ENCODE measurements at places on chromosomes 2 and 18.
A peak's percentile ranks its signal among the peaks of the same experiment; 100 is the strongest.

DNA sequence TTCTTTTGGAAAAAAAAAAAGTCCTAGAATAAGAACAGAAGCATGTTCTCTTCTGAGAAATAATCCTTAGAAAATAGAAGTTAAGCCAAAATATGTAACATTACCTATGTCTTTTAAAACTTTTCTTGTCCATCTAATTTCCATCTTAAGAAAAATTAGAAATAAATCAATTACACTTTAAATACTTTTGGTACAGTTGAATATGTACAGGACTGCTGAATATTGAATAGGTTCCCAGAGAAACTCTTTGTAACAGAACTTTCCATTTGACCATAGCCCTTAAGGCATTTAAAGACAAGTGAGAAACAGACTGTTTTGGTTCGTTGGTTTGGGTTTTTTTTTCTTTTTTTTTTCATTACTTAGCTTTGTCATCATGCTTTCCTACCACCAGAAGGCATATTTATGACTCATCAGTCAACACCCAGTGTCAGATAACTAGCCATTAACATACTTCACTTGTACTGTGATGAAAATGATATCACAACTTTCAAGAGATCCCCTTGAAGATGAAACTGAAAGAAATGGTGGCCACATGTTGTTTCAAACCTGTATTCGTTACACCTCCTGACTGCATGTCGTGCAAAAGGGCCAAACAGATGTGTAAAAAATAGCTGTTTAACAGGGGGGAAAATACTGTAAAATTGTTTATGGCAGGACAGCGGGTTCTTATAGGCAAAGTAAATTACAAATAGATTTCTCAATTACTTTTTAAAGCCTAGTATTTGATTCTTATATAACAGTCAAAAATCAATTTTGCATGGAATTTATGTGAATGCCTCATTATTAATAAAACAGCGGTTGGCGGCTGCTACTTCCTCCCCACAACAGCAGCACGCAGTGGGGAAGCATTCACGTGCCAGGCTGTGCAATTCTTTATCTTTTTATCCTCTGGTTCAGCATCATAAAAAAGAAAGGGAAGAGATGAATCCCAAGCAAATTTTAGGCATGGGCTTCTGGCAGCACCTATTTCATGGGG is 280.7 kb upstream of the HNRNPA3 start:
- peak; percentile 66 for DNase-seq

DNA sequence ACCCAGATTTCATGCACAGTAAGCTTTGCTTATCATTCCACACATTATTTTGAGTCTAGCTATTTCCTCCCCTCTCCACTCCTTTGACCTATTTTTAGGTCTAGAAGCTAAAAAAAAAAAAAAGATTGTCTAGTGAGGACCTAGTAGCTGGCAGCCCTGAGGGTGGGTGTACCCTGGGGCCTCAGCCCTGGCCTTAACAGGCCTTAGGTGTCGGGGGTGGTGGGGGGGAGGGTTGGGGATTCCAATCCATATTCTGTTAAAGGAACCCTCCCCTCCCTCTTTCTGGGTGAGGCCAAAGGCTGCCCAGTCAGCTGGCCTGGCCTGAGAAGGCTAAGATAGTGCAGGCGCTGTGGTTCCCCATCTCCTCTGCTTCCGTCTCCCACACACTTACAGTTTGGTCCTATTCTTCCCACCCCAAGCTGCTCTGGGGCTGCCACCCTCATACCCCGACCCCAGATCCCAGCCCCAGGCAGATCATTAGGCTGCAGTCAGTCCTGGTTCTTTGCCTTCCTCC is 65.5 kb upstream of the HK2 start:
- DNase-seq: no peak

DNA sequence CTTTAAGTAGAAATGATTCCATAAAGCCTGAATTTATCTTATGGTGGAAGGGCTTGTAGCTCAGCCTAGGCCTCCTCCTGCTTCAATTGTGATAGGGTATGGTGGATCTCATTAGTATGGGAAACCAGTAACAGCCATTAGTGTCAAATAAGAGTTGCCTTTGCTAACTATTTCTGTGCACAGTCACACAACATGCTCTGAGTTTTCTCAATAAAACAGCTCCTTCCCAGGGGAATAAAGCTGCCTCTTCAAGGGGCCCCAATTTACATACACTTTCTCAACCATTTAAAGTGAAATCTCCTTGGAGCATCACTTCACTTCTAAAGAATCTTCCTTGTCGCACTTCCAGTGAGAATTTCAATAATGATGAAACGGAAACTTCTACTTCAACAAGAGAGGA is 53.4 kb downstream of the KLF7 start:
- no peak for DNase-seq

DNA sequence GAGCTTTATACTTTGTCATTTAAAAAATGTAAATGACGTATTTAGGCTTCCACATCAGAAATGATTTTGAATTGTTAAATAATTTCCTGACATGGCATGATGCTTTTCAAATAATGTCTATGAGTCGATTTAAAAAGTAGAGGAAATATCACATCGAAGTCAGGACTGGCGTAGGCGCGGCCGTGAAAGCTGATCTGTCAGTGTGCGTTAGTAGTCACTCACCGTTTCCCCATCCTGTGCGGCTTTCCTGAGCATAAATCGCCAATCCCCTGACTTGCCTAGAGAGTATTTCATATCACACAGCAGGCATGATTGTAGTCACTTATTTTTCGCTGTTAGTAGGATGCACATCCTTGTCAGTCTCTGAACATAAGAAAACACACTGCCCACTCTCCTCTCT is 843.1 kb downstream of the SOCS6 start:
- DNase-seq: no peak

DNA sequence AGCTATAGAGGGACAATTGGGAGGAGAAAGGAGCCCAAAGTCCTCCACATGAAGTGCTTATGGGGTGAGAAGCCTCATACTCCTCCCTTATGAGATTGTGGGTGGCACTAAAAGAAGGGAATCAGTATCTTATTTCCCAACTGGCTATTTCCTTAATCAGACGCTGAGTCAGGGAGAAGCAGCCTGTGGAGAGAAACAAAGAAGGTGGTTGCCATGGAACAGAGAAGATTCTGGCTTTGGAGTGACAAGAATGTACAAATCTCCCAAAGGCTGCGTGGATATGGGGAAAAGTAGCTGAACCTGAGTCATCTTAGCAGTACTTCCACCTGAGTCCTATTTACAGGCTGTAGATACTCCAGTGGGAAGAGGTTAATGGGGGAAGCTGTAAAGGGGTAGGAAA is 115.8 kb upstream of the CWC22 start:
- no peak for DNase-seq

DNA sequence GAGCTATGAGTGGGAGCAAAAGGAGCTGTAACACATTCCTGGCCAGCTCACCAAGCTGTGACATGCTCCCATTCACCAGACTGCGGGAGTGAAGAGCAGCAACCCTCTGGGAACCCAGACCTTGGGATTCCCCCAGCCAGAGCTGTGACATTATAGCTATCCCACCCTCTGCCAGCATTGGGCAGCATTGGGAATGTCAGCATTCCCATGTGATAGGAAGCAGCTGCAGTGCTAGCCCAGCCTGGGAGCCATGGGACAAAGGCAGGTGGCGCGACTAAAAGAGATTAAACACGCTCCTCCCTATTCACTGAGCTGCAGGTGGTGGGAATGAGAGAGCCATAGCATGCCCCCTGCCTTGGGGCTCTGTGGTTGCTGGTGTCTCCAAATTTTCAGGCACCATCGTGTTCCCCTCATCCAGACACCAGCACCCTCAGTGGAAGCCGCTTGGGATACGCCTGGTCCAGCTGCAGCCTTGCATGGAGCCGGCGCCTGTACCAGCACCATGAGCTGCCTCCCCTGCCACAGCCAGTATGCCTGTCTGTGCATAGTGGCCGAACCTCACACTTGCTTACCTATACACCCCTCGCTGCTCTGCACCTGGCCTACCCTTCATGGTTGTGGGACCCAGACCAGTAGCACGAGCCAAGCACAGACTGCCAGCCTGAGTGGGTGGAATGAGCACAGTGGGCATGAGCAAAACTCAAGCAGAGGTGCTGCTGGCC is 695.6 kb upstream of the GCFC2 start:
- DNase-seq: no peak

GRCh38 chr2:85681372-85681763 is 12.8 kb upstream of the GNLY start:
- DNase-seq: no peak

DNA sequence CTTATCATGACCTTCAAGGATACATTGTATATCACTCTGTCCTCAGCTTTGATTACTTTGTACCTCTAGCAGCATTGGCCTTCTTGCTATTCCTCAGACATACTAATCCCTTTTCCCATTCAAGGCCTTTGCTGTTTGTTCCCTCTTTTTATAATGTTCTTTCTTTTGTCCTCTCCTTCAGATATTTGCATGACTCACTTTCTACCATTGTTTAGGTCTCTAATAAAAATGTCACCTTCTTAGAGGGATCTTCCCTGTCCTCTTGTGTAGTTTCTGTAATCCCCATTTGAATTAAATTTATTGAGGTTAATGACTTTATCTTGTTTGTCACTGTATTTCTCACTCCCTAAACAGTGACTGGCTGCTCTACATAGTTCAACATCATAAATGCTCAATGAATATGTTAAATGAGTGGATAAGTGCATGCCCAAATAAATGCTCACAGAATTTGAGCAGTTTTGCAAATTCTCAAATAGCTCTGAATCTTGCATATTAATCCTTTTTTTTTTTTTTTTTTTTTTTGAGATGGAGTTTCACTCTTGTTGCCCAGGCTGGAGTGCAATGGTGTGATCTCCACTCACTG is 135.9 kb downstream of the AGPS start:
- DNase-seq: no peak

DNA sequence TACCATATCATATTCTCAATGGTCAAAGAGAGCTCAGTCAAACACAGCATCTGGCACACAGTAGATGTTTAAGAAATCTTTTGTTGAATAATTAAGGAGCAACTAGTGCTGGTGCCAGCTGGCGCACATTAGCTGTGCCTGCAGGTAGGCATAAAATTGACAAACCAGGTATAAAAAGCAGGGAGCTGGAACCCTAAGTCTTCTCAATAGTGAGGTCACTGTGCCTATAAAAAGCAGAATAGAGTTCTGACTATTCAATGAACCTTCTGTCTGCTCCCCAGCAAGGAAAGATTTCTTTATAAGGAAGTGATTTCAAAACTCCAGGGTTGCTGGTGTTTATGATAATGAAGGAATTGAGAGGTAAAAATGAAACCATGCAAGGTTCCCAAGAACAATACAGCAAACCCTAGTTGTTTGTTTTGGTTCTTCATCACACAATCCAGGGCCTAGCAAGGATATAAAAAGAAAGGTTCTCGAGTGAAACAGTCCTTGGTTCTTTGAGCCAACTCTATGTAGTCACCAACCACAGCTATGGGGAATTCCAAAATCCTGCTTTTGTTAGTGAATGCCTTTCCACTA is 76.1 kb downstream of the THADA start:
- DNase-seq: no peak

DNA sequence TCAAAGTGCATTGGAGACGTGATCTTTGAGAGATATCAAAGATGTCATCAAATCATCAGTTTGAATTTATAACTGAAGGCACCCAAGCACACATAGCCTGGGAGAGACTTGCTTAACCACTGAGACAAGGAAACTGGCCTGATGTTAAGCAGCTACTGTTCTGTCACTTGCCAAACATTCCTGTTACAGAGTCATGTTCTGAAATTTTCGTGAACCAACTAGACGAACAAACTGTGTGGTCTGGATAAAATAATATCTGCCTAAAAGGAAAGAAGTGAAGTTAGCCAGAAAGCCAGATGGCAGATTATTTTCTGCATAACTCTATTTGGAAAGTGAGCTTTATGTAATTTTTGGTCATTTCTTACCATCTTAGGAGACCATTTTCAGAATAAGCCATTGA is 51.4 kb downstream of the SPATS2L start:
- no peak for DNase-seq

- no peak for DNase-seq
Measured at GRCh38 chr18:37408676-37409265, 156.8 kb downstream of the CELF4 start.

GRCh38 chr2:18213986-18214385 is 335.5 kb downstream of the KCNS3 start:
- no peak for DNase-seq

- no peak for DNase-seq
Measured at GRCh38 chr2:20537423-20538307, 90.8 kb downstream of the RHOB start.

- no peak for DNase-seq
Measured at GRCh38 chr18:51066273-51066672, 36.3 kb downstream of the SMAD4 start.

- DNase-seq: no peak
Measured at GRCh38 chr2:27270670-27271069, 4.6 kb upstream of the DNAJC5G start.

- DNase-seq: no peak
Measured at GRCh38 chr2:111982822-111983221, 72.2 kb upstream of the TMEM87B start.

GRCh38 chr2:69375494-69376353 is 11.3 kb downstream of the GFPT1 start:
- DNase-seq: peak; percentile 58

DNA sequence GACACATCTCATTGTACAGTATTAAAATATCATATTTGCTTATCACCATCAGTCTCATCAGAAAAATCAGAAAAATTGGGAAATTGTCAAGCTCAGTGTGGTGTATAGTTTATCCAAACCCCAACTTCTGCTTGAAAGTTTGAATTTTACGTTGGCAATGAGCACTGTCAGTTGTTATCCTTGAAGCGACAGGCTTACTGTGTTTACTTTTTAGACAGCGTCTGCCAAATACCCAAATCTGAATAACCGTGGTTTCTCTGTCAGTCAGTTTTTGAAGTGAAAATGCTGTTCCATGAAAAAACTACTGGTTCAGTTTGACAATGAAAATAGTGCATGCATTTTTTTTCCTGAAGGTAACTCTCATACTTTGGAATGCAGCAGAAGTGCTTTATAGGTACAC is 70.2 kb downstream of the PARD3B start:
- DNase-seq: no peak

GRCh38 chr2:210657874-210658273 is 101.5 kb downstream of the CPS1 start:
- no peak for DNase-seq

DNA sequence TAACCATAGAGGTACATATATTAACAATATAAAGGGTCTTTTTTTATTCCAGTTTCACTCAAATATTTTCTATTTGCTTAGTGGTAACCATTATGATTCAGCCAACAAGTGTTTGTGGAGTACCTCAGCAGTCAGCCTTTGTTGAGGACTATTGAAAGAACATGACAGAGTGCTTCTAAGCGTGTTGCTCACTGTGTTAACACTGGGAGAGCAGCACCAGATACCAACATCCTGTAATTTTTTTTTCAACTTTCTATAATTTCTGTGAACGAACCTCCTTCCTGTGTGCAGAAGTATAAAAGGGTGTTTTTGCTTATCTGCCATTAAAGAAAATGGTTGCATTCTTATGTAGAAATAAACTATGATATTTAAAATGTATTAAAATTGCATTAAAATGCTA is 239.0 kb downstream of the PHLPP1 start:
- DNase-seq: no peak

GRCh38 chr2:86233436-86233835 is 34.2 kb downstream of the MRPL35 start:
- DNase-seq: no peak

- DNase-seq: no peak
Measured at GRCh38 chr2:101830555-101830954, 133.0 kb downstream of the MAP4K4 start.

Measured in CD4-positive, alpha-beta T cell treated with Interleukin-10 for 1 hour (primary cell).